Activated naive CD8-positive, alpha-beta T cell treated with anti-CD3 and anti-CD28 coated beads for 36 hours (primary cell): ENCODE measurements at places on chromosomes 16 and 17. TPM values are rescaled to one million over a fixed set of nuclear protein-coding genes. Genes with fewer than 3 reads are reported as not detected.

GP1BA gene
- not detected for total RNA-seq

HS3ST3A1 gene
- 0.16 TPM for total RNA-seq

KCTD13 gene
- total RNA-seq = 27.2 TPM

DNAH2 gene
- total RNA-seq = 0.04 TPM

ERI2 gene
- 25.1 TPM for total RNA-seq

KRTAP17-1 gene
- total RNA-seq = not detected

LPCAT2 gene
- 0.08 TPM for total RNA-seq

DNA sequence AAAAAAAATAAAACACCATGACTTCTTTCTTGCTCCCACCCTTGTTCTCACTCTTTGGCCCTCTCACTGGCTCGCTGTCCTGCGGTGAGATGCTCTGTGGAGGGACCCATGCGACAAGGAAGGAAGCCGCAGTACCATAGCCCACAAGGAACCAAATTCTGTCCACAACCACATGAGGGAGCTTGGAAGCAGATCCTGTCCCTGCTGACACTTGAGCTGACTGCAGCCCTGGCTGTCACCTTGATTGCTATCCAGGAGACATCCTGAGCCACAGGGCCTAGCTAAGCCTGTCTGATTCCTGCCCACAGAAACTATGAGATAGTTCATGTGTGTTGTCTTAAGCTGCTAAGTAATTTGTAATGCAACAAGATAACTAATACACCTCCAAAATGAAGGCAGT is 4.8 kb upstream of the MT2A start:
- no peak overlapping the region for H3K27ac ChIP-seq
- peaks cover 3% of the 10 kb centered on the region for H3K27me3 ChIP-seq
- peaks cover 26% of the 10 kb centered on the region for H3K4me1 ChIP-seq
- no peak for DNase-seq
- no peak overlapping the region for H3K4me3 ChIP-seq

DNA sequence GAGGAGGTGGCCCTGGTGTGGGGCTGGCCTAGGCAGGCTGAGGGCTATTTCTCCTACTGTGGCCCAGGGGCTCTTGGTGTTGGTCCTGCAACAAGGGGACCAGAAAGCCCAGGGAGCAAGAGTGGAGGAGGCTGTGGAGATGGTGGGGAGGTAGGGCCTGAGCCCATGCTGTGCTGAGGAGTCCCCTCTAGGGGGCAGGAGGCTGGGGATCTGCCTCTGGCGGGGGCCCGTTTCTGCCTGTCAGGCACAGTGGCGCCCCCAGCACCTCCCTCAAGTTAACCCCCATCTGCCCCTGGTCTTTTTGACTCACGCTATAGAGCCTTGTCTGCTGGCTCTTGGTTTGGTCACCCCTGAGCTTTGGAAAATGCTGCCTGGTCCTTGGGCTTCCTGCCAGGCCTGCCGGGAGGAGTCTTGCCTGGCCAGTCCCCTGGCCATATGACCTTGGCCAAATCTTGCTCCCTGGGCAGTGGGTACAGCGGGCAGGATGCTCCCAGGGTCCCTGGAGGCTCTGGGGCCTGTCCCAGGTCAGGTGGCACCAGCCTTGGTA is 5.9 kb downstream of the BAIAP2 start:
- DNase-seq = peak; percentile 50
- H3K4me3 ChIP-seq = no peak overlapping the region
- H3K27ac ChIP-seq = no peak overlapping the region
- H3K27me3 ChIP-seq = no peaks in the 10 kb centered on the region
- H3K4me1 ChIP-seq = peaks cover 10% of the 10 kb centered on the region

DNA sequence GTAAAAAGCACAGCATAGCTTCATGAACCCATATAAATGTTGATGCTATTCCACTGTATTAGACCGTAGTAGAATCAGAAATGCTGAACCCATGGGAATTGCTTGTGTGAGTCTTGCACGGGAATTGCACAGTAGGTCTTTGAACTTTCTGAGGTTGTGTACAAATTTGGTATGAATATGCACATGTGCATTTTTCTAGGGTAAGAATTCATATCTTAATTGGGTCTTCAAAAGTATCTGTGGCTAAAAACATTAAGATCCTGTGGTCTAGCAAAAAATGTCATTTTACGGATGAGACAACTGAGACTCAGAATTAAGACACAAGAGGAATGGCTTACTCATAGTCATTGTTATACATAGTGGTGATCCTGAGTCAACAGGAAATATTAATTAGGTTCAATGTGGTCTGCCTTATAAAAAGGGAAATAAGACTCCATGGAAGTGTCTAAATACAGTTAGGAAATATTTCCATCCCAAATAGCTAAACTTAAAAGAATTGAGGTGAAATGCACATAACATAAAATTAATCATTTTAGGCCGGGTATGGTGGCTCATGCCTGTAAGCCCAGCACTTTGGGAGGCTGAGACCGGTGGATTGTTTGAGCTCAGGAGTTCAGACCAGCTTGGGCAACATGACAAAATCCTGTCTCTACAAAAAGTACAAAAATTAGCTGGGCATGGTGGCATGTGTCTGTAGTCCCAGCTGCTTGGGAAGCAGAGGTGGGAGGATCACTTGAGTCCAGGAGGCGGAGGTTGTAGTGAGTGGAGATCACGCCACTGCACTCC is 22.8 kb downstream of the TAOK1 start:
- H3K36me3 ChIP-seq = peaks cover 7% of the 10 kb centered on the region
- peak overlapping the region; percentile 18 for H3K27ac ChIP-seq
- H3K4me3 ChIP-seq = no peak overlapping the region
- no peak for DNase-seq
- peaks cover 16% of the 10 kb centered on the region for H3K4me1 ChIP-seq

DNA sequence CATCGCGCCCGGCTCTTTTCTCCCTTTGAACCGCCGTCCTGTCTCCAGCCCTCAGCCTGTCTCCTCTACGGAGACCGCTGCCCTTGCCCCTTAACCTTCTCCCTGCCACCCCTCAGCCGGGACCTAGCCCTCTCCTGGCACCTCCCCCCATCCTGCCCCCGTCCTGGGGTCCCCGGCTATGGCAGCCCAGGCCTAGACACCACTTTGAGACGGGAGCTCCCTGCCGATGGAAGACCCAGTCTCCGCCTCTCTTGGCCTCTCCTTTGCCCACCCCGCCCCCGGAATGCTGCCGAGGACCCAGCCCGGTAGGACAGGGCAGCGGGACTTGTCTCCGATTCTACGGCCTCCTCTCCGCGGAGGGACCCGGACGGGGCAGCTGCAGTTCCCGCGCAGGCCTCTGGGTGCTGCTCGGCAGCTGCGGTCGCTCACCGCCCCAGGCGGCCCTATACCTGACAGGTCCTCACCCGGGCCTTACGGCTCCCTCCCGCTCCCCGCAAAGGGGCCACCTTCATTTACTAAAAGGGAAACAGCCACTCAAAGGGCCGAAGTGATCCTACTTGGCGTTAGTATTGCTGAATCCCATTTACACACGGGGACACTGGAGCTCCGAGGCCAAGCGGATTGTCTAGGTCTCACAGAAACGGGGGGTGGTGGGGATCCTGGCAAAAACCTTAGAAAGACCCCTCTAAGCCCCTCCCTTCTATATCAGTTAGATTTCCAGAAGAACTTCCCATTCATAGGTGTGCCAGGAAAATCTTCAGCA is 32.6 kb upstream of the TAC4 start:
- peaks cover 44% of the 10 kb centered on the region for H3K27me3 ChIP-seq
- no peak overlapping the region for H3K27ac ChIP-seq
- H3K36me3 ChIP-seq = no peaks in the 10 kb centered on the region

- no peak overlapping the region for H3K4me3 ChIP-seq
- no peaks in the 10 kb centered on the region for H3K27me3 ChIP-seq
- no peaks in the 10 kb centered on the region for H3K36me3 ChIP-seq
- H3K4me1 ChIP-seq = no peaks in the 10 kb centered on the region
Observed at GRCh38 chr16:66629856-66630255, 25.4 kb downstream of the CMTM3 start.

GRCh38 chr17:71251951-71252350 is 868.9 kb upstream of the SOX9 start:
- H3K27me3 ChIP-seq = no peaks in the 10 kb centered on the region
- H3K27ac ChIP-seq = no peak overlapping the region
- H3K4me1 ChIP-seq = no peaks in the 10 kb centered on the region
- H3K36me3 ChIP-seq = no peaks in the 10 kb centered on the region
- no peak for DNase-seq

GRCh38 chr16:11638140-11638539 is 30.1 kb upstream of the SNN start:
- no peak overlapping the region for H3K27ac ChIP-seq
- H3K36me3 ChIP-seq = no peaks in the 10 kb centered on the region
- H3K4me3 ChIP-seq = no peak overlapping the region
- DNase-seq = no peak
- no peaks in the 10 kb centered on the region for H3K27me3 ChIP-seq

- peaks cover 78% of the 10 kb centered on the region for H3K4me1 ChIP-seq
- H3K36me3 ChIP-seq = peaks cover 6% of the 10 kb centered on the region
- H3K27ac ChIP-seq = peak overlapping the region; percentile 67
- peak; percentile 29 for DNase-seq
Observed at GRCh38 chr16:84726669-84727467, 27.1 kb downstream of the USP10 start.

DNA sequence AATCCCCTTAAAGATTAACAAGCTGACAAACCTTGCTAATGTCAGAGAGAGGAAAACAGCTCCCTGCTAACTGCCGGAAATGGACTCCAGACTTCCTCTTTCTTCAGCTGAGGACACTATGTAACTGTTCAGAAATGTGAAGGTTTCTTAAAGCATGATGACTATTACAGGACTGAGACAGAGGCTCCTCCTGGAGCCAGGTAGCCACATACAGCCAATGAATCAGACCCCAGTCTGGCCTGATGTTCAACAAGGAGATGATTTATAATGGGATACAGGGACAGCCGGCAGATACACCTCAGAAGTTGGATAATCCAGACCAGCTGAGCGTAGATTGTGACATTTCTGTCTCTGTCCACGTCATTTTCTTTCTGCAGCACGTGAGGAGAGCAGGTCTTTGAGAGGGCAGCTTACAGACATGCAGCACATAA is 216.2 kb downstream of the HS3ST3A1 start:
- no peak for DNase-seq
- peaks cover 15% of the 10 kb centered on the region for H3K27me3 ChIP-seq
- H3K36me3 ChIP-seq = no peaks in the 10 kb centered on the region
- no peak overlapping the region for H3K27ac ChIP-seq

- H3K4me1 ChIP-seq = no peaks in the 10 kb centered on the region
- H3K27ac ChIP-seq = no peak overlapping the region
- H3K4me3 ChIP-seq = no peak overlapping the region
- peaks cover 17% of the 10 kb centered on the region for H3K27me3 ChIP-seq
- DNase-seq = no peak
Observed at GRCh38 chr17:33140413-33141099, 148.9 kb downstream of the SPACA3 start.
